Peyer's patch (tissue), 4 donors: ENCODE measurements at places on chromosomes 2 and 18. TPM values are rescaled to one million over a fixed set of nuclear protein-coding genes. Genes with fewer than 3 reads are reported as not detected.

IL36G gene
- not detected for total RNA-seq

AKAIN1 gene
- total RNA-seq: not detected

ASB18 gene
- not detected for total RNA-seq

MORN2 gene
- total RNA-seq: 2.5 TPM

BBS5 gene
- total RNA-seq: 8.3 TPM

CCDC141 gene
- total RNA-seq: 11.6 TPM

ST6GAL2 gene
- total RNA-seq: not detected

DSEL gene
- total RNA-seq: 2.5 TPM

CDH20 gene
- 0.83 TPM for total RNA-seq

LDLRAD4 gene
- 48.4 TPM for total RNA-seq

GRHL1 gene
- total RNA-seq: 6.6 TPM

DNA sequence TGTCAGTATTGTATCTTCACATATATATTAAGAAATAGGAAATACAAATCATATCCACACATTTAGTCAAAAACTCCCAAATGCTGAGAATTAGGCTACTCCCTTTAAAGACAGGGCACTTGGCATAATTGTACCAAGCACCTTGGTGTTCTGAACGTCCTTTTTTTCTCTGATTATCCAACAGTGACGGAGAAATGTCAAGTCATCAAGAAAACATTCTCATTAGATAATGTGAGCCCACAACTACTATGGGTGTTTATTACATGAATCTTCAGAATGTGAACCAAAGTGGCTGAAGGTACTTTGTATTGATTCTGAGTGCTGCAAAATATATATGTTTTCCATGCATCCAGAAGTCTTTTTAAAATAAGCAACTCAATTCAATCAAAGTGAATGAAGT, 83.8 kb downstream of the PSMG2 start:
- no peak for DNase-seq

DNA sequence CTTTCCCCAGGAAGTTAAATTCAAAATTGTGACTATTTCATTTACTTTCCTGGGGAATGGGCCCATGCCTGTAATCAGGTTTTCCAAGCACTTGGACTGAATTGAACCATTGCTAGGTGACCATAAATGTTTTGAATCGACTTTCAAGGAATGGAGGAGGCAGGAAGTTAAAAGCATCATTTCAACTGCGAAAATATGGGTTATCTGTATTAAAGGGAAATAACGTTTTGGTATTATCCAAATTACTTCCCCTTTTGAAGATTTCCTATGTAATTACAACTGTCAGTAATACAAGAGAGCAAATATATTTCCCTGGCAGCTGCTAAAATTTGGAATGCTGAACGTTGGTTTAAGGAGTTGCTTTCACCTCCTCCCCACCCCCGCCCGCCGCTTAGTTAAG, 19.0 kb downstream of the PNO1 start:
- DNase-seq: no peak

DNA sequence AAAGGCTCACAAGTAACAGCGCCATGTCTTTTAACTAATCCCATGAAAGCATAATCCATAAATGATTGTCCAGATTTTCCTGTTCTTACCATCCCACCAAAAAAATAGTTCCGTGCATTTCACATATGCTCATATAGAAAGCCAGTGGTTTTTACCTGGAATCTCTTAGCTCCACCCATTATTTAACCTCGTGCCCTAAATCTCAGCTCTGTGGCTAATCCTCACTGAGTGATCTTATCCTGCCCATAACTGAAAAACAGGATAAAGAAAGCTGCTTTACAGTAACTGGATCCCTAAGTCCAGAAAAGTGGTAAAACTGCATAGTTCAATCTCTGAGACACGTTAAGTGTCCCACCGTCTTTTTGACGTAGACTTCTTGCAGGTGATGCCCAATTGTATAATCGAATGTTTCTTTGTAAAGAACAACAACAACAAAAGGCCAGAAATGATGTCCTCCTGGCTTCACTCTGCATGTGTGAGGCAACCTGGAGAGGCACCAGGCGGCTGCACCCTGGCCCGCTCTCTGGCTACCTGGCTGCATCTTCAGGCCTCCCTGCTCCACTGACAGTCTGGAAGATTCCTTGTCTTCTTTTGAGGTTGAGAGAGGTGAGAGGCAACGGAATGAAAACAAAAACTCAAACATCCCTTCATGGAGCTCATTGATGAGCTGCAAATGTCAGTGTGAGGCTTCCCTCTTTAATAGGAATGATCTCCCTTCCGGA, 38.6 kb downstream of the FEZ2 start:
- no peak for DNase-seq

DNA sequence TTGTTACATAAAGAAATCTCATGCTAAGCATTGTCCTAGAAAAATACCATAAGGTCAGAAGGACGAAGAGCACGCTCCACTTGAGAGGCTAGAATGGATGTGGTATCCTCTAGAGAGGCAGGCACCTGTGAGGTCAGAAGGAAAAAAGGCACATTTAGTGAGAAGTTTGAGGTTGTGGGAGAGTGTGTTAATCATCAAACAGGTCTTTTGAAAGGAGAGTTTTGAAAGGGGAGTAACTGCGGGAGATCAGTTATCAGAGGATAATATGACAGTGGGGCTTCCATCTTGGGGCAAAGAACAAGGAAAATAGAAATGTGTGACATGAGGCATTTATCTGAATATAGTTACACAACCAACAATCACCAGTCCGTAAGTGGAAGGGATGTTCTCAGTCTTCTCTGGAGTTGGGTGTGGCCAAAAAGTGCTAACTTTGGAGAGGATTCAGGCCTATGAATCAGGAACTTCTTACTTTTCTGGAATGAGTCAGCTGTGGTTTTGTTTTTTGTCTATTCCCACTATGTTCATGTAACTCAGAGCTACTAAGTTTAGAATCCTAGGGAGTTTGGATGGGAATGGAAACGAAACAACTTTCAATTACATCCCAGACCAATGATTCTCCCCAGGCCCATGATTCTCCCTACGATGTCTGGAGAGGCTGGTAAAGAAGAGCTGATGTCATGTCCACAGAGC, 451.4 kb upstream of the ST6GAL2 start:
- DNase-seq: no peak

DNA sequence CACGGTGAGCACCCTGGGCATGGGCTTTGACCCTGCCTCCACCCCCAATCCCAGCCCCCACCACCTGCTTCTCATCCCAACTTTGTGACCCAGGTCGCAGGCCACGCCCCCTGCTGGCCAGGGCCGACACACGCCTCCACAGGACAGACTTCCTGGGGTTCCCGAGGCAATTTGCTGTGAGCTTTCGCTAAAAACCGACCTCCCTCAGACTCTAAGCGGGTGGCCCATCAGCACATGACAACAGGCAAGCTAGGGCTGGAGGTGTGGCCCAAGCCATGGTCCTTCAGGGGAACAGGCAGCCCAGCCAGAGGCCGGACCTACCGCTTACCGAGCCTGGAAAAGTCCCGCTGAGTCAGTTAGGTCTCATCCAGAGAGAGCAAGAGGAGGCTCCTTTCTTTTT, 31.9 kb downstream of the C1QL2 start:
- DNase-seq: no peak

DNA sequence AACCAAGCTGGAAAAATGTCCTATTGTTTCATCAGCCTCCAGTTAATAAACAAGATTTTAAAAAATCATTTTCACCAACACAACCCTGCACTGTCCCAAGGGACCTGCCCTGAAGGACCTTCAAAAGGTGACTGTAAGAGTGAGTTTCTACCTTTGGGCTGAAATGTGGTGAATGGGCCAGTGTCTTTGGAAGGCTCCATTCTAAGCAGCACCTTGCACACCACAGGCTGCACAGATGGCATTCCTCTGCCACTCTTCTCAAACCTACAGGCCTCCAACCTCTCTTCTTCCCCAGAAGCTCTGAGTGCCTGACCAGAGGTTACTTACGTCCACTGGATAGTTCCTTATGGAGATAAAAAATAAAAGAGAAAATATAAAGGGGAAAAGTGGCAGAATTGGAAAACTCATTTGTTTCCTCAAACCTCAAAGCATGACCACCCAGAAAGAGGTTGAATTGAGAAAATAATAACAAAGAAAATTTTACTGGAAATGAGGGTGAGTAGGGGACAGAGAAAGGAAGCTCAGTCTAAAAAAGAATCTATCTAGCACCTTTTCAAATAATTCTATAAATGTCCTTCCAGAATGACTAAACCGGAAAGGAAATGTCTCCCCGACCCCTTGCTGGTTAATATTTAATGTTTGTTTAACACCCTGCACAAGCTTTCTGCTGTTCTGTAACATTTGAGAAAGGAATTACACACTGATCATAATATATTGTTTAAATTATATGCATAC, 175.7 kb downstream of the METTL4 start:
- DNase-seq: no peak

DNA sequence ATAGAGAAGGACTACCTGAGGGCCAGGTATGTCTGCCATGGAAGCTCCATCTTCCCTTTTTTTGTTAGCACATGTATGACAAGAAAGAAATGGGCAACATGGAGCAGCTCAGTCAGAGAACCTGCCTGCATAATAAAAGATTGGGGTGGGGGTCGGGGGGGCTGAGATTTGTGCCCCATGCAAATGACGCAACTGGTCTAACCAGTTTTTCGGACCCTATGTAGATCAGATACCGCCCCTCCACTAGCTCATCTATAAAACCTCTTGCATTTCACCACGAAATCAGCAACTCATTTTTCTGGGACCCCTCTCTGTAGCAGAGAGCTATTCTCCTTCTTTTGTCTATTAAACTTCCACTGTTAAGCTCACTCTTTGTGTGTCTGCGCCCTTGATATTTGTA, 657.2 kb downstream of the ERBB4 start:
- DNase-seq: no peak

GRCh38 chr18:31918733-31919132, 24.2 kb downstream of the TRAPPC8 start:
- no peak for DNase-seq

GRCh38 chr18:22207021-22207758, 37.8 kb downstream of the GATA6 start:
- no peak for DNase-seq

DNA sequence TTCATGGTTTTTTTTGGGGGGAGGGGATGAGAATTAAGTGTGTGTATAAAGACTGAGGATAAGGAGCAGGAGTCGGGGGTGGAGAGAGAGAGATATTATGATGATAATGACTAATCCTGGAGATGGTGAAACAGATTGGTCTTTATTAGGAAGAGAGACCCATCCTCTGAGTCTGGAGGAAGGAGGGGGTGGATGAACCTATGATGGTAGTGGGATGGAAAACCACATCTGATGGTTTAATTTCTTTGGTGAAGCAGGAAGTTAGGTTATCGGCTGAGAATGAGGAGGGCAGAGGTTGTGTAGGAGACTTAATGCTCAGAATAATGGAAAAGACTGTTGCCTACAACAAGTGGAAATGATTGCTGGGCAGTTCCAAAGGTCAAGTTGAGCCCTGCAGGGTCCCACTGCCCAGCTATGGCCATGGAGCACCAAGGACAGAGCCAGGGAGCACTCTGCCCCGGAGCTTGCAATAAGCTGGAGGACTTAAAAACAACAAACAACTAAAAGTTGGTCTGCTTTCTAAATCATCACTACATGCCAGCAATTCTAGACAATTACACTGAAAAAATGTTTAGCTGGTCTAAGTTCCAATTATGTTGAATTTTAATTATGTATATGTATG, 7.9 kb downstream of the SLC16A14 start:
- DNase-seq: no peak

GRCh38 chr2:84299211-84299775, 159.8 kb downstream of the SUCLG1 start:
- DNase-seq: no peak

- DNase-seq: no peak
These were observed 199.1 kb upstream of the UBE2E3 start for GRCh38 chr2:180781276-180781675.

GRCh38 chr2:144096531-144096930, 423.4 kb downstream of the ZEB2 start:
- DNase-seq: no peak

DNA sequence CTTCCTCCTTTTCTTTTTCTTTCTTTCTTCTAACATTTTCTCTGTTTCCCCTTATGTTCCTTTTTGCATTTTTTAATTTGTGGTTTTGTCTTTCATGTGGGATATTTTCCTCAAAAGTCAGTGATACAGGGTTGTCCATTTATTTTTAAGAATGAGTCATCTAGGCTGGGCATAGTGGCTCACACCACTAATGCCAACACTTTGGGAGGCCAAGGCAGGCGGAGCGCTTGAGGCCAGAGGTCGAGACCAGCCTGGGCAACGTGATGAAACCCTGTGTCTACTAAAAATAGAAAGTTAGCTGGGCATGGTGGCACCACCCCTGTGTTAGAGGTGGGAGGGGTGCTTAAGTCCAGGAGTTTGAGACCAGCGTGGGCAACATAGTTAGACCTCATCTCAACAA, 35.8 kb downstream of the KATNAL2 start:
- DNase-seq: no peak

- DNase-seq: no peak
These were observed 528.8 kb downstream of the CMPK2 start for GRCh38 chr2:6336752-6337471.

DNA sequence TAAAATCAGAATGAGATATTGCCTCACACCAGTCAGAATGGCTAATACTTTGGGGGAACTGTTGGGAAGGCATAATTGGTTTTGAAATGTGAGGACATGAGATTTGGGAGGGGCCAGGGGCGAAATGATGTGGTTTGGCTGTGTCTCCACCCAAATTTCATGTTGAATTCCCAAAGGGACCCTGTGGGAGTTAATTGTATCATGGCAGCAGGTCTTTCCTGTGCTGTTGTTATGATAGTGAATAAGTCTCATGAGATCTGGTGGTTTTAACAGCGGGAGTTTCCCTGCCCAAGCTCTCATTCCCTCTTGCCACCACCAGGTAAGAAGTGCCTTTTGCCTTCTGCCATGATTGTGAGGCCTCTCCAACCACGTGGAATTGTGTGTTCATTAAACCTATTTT, 59.6 kb downstream of the CSRNP3 start:
- DNase-seq: no peak

- DNase-seq: no peak
These were observed 222.4 kb downstream of the WDR7 start for GRCh38 chr18:56873441-56874140.

DNA sequence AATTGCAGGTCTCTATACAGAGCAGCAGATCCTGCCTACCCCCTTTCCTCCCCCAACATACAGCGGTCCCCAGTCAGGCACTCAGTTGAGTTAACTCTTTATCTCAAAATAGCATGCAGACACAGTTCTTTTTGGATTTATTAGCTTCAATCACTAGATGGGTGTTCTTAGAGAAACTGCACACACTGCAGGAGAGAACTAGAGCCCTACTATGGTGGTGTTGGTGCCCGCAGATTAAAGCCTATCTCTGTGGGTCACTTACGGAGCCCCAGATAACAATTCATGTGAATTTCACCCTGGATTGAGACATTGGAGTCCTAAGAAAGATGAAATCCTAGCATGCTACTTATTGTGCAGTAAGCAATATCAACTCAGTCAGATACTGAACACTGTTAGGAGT, 11.9 kb downstream of the ADD2 start:
- no peak for DNase-seq

- no peak for DNase-seq
These were observed 87.0 kb upstream of the SPATS2L start for GRCh38 chr2:200219309-200220113.
